ENCODE measurements at places on chromosomes 11 and 22. TPM values are rescaled to one million over a fixed set of nuclear protein-coding genes. Genes with fewer than 3 reads are reported as not detected.
A peak's percentile ranks its signal among the peaks of the same experiment; 100 is the strongest.

- peaks cover 2% of the 10 kb centered on the region for H3K27me3 ChIP-seq
- DNase-seq, result no peak
- H3K4me3 ChIP-seq, result no peak overlapping the region
These were observed 18.0 kb downstream of the SCARF2 start for GRCh38 chr22:20419664-20419951.

- no peak overlapping the region for H3K4me3 ChIP-seq
- no peak for DNase-seq
- peaks cover 4% of the 10 kb centered on the region for H3K36me3 ChIP-seq
- no peak overlapping the region for H3K27ac ChIP-seq
These were observed 73.9 kb downstream of the BDNF start for GRCh38 chr11:27626269-27626937.

Gene TSSK2
- total RNA-seq, result not detected

DNA sequence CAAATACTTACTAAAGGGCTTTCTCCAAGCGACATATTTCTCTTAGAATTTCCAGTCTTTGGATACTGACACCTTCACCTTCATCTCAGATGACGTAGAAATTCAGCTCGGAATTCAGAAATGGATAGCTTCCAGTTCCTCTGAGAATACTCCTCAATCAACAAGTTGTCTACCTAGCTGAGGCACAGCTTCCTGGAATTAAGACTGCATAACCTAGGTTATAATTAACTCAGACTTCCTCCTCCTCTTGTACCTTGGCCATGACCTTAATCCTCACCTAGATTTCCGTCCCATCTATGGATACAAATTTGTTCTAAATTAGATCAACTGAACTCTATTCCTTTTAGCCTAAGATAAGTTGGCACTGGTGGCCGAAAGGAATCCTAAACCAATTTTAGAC lies 17.4 kb downstream of the ATP5MG start:
- H3K36me3 ChIP-seq, result no peaks in the 10 kb centered on the region
- peaks cover 8% of the 10 kb centered on the region for H3K4me1 ChIP-seq
- DNase-seq, result no peak
- no peak overlapping the region for H3K27ac ChIP-seq
- no peaks in the 10 kb centered on the region for H3K27me3 ChIP-seq
- no peak overlapping the region for H3K4me3 ChIP-seq

GRCh38 chr11:102599642-102600261 lies 25.4 kb downstream of the MMP20 start:
- H3K27ac ChIP-seq, result peak overlapping the region; percentile 95
- H3K36me3 ChIP-seq, result no peaks in the 10 kb centered on the region
- DNase-seq, result peak; percentile 92
- H3K27me3 ChIP-seq, result peaks cover 3% of the 10 kb centered on the region
- peak overlapping the region; percentile 55 for H3K4me3 ChIP-seq

GRCh38 chr11:55719608-55720160 lies 53.6 kb upstream of the OR5D13 start:
- H3K27me3 ChIP-seq, result no peaks in the 10 kb centered on the region
- no peaks in the 10 kb centered on the region for H3K4me1 ChIP-seq
- no peak overlapping the region for H3K27ac ChIP-seq
- no peak for DNase-seq
- no peaks in the 10 kb centered on the region for H3K36me3 ChIP-seq

DNA sequence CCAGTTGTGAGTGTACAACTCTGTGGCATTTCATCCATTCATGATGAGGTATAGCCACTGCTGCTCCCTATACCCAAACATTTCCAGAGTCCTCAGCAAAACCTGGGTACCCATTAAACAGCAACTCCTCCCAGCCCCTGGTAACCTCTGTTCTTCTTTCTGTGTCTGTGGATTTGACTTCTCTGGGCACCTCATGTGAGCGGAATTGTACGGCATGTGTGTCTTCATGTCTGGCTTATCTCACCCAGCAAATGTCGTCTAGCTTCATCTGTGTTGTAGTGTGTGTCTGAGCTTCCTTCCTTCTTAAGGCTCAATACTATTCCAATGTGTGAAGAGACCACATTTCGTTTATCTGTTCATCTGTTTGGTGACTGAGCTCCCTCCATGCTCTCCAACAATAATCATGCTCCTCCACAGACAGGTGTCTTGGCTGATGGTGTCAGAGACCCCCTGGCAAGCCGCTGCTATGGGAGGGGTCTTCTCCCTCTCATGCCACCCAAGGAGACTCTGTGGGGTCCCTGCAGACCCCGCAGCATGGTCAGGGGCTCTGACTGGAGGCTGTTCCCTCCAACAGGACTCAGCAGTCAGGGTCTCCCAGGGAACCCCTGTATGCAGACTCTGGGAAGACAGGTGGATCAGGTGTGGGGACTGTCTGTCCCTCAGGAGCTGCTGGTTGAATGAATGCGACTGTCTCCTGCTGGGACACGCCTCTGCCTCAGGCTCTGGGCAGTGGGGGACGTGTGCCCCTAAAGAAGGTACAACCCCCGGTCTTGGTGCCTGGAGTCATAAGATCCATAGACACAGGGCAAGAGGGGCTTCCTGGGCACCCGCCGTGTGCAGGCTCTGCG lies 52.7 kb downstream of the SMIM38 start:
- no peak for DNase-seq
- no peaks in the 10 kb centered on the region for H3K36me3 ChIP-seq
- H3K27me3 ChIP-seq, result peaks cover 33% of the 10 kb centered on the region
- H3K27ac ChIP-seq, result no peak overlapping the region

DNA sequence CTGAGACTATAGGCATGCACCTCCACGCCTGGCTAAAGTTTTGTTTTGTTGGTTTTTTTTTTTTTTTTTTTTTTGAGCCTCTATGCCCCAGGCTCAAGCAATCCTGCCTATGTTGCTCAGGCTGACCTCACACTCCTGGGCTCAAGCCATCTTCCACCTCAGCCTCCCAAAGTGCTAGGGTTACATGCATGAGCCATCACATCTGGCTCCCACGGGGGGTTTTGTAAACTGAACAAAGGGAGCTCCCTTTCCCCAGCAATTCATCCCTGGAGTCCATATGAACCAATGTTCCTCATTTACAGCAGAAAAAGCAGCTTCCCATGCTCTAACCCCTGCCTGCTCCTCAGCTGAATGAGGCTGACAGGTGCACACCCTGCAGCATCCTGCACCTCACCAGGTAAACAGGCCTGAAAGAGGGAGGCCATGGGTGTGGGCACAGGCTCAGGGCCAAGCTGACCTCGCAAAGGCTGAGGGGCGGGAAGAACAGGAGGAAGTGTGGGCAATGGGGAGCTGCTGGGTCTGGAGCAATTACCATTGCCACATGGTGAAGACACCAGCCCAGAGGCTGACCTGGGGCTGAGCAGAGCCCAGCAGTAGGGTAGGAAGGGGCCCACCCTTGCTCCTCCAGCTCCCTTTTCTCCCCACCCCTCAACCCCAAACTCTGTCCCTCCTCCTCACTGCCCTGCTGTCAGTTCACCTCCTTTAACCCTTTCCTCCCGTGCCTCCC lies 58.2 kb downstream of the RBX1 start:
- DNase-seq, result peak; percentile 44
- peaks cover 9% of the 10 kb centered on the region for H3K4me1 ChIP-seq
- peaks cover 7% of the 10 kb centered on the region for H3K27me3 ChIP-seq

- peaks cover 15% of the 10 kb centered on the region for H3K27me3 ChIP-seq
- no peak overlapping the region for H3K27ac ChIP-seq
- no peak overlapping the region for H3K4me3 ChIP-seq
These were observed 61.5 kb upstream of the EP300 start for GRCh38 chr22:41030891-41031290.

DNA sequence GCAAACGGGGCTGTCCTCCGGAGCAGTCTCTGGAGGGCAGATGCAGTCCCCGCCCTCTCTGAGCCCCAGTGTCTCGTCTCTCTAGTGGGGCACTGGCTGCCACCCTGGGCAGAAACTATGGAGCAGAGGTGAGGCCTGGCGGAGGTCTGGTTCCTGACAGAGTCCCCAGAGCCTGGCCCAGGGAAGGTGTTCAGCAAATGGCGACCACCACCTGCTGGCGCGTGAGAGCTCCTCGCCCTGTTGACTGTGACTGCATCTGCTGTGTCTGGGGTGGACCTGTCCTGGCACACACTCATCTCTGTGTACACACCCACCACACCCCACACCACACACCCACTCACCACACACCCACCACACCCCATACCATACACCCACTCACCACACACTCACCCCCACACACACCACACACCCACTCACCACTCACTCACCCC lies 18.3 kb upstream of the TTLL12 start:
- no peak overlapping the region for H3K27ac ChIP-seq
- no peaks in the 10 kb centered on the region for H3K36me3 ChIP-seq
- DNase-seq, result no peak
- no peak overlapping the region for H3K4me3 ChIP-seq
- H3K27me3 ChIP-seq, result peaks cover 38% of the 10 kb centered on the region

DNA sequence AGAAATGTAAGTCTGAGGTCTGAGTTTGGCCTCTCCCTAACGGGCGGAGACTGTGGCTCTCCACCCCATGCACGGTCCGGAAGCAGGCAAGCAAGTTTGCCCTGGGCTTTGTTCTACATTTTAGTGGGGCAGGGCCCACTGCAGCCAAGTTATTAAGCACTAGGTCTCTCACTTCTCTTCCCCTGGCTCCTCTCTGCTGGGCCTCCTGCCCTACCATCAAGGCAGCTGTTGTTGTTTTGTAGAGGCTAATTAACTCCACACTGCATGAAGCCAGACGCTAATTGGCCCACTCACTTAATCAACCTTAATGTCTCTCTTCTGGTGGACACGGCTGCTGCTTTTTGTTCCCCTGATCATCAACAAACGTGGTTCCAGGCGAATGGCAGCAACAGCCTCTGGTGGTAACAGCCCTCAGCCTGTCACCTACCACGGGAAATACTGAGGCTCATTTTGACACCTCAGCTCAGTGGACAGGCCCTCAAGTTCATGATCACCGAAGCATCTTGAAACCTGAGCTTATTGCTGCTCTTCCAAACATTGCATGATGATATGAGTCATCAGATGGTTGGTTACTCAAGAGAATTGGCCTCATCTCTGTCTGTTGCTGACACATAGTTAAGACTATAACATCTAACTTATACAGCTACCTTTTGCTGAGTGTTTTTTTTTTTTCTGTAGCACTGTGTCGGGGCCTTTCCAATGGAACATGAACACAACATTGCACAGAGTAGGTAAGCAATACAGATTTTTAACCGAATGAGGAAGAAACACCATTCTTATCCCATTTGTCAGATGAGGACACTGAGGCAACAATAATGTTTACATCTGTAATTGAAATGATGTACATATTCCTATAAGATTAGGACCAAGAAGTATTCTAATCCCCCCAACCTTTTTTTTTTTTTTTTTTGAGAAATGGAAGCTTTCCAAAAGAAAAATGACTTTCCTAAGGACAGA lies 20.8 kb upstream of the LMO2 start:
- no peak overlapping the region for H3K27ac ChIP-seq
- H3K4me1 ChIP-seq, result peaks cover 28% of the 10 kb centered on the region
- peak; percentile 84 for DNase-seq
- H3K36me3 ChIP-seq, result no peaks in the 10 kb centered on the region

DNA sequence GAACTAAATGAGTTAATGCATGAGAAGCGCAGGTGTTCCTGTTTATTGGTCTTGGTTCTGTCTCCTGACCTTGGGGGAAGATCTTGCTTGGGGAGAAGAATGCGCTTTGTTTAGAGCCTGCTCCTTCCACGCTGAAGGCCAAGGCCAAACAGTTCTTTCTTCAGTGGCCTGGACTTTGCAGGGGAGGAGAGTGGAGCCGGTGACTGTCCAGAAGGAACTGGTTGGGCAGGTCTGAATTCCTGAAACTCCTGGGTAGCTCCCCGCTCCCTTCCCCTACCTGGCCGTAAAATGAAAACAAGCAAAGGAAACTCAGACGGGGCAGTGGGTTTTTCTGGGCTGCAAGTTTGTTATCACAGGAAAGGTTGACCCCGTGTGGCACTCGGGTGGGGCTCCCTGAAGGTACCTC lies 3.6 kb downstream of the ARHGAP8 start:
- peaks cover 10% of the 10 kb centered on the region for H3K4me1 ChIP-seq
- H3K27me3 ChIP-seq, result peaks cover 17% of the 10 kb centered on the region
- DNase-seq, result no peak
- H3K4me3 ChIP-seq, result no peak overlapping the region
- H3K36me3 ChIP-seq, result no peaks in the 10 kb centered on the region

Gene TSKU
- total RNA-seq, result 9.4 TPM

Gene ALG9
- total RNA-seq, result 44.1 TPM

DNA sequence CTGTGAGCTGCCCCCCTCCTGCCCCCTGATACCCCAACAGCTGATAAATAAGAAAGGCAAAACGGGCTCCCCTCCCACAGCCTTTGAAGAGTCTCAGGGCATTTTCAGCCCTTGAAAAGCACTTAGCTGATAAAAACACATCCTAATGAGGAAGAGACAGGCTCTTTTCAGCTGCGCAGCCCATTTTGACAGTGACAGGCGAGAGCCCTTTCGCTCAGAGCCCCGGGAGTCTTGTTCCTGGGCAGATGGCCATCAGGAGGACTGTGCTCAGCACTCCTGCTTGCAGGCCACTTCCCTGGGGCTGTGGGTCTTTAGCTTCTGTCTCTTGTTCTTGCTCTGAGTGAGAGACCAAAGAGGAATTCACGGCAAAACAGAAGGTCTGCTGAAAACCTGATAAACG lies 757.2 kb downstream of the BRD1 start:
- H3K27me3 ChIP-seq, result no peaks in the 10 kb centered on the region
- no peaks in the 10 kb centered on the region for H3K36me3 ChIP-seq
- no peak for DNase-seq
- no peak overlapping the region for H3K4me3 ChIP-seq
- H3K4me1 ChIP-seq, result no peaks in the 10 kb centered on the region

Gene MAPK1
- 150 TPM for total RNA-seq

DNA sequence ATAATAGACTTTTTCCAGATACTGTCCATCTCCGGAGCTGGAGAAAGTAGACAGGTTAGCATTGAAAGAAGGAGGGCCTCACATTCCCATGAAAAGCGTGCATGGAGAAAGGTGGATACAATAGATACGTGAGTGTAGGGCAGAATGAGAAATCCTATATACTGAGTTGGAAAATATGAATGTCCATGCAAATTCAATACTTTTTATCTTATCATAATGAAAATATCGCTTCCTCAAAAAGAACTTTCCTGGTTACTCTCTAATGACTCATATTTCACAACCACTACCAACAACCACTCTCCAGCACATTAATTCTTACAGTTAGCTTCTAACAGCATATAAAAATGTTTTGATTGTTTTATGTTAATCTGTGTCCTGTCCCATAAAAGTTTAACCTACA lies 22.0 kb upstream of the MS4A6A start:
- DNase-seq, result no peak
- H3K27me3 ChIP-seq, result no peaks in the 10 kb centered on the region
- H3K27ac ChIP-seq, result no peak overlapping the region
- H3K4me1 ChIP-seq, result no peaks in the 10 kb centered on the region
- H3K4me3 ChIP-seq, result no peak overlapping the region

DNA sequence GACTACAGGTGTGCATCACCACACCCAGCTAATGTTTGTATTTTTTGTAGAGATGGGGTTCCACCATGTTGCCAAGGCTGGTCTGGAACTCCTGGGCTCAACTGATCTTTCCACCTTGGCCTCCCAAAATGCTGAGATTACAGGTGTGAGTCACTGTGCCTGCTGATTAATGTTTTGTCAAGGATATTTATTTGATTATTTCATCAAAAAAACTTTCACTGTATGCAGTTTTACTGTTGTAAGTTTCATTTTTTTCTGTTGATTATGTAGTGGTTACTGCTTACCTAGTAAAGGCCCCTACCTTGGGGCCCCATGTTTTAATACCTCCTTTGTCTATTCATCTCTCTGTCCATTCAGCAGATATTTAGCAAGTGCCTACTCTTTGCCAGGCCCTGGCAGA lies 16.7 kb upstream of the FAM168A start:
- no peak overlapping the region for H3K4me3 ChIP-seq
- no peak for DNase-seq
- no peaks in the 10 kb centered on the region for H3K4me1 ChIP-seq
- H3K36me3 ChIP-seq, result peaks cover 4% of the 10 kb centered on the region

GRCh38 chr11:64156235-64157011 lies 9.5 kb downstream of the MACROD1 start:
- H3K4me3 ChIP-seq, result no peak overlapping the region
- no peak for DNase-seq
- no peaks in the 10 kb centered on the region for H3K4me1 ChIP-seq
- peaks cover 7% of the 10 kb centered on the region for H3K27me3 ChIP-seq
- no peak overlapping the region for H3K27ac ChIP-seq

Gene FOSL1
- total RNA-seq, result 159 TPM
